ENCODE measurements at places on chromosomes 7 and 10.
A peak's percentile ranks its signal among the peaks of the same experiment; 100 is the strongest.

DNA sequence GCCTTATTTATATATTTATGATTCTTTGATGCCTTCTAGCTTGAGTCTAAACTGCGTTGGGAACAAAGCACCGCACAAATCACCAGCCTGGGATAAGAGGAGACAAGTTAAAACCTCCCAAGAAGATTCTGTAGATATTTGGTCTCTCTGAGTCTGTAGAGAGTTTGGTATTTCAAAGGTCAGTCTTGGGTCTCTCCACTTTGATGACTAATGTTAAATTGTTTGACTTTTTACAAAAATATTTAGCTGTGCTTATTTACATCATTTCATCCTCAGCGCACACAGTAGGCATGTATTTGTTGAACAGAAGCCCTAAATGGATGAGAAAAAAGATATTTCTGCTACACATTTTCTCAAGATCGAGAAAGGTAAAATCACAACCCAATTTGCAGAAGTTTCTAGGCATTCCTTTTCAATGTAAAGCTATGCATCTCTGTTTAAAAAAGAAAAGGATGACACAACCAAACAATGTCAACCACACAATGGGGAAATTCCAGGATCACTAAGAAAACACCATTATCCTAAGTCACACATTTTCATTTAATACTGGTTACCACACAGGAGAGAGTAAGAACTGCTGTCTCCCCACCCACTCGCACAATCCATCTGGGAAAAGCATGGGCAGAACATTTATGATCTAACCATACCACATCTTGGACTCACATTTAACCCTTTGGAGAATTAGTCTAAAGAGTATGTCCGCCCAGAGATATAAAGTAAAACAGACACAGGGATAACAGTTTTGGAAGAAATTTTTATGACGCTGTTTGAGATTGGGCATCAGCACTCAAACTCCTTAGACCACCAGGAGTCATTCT, 4.4 kb downstream of the CDK6 start:
- DNase-seq = peak; percentile 86

- no peak for DNase-seq
These were observed 56.3 kb downstream of the ASB13 start for GRCh38 chr10:5609952-5610616.

GRCh38 chr10:103397191-103397825, 882 bp downstream of the PDCD11 start:
- no peak for DNase-seq

GRCh38 chr7:43758822-43759683, 573 bp downstream of the BLVRA start:
- DNase-seq = no peak

- no peak for DNase-seq
These were observed 77.9 kb downstream of the SNX10 start for GRCh38 chr7:26369593-26369992.

DNA sequence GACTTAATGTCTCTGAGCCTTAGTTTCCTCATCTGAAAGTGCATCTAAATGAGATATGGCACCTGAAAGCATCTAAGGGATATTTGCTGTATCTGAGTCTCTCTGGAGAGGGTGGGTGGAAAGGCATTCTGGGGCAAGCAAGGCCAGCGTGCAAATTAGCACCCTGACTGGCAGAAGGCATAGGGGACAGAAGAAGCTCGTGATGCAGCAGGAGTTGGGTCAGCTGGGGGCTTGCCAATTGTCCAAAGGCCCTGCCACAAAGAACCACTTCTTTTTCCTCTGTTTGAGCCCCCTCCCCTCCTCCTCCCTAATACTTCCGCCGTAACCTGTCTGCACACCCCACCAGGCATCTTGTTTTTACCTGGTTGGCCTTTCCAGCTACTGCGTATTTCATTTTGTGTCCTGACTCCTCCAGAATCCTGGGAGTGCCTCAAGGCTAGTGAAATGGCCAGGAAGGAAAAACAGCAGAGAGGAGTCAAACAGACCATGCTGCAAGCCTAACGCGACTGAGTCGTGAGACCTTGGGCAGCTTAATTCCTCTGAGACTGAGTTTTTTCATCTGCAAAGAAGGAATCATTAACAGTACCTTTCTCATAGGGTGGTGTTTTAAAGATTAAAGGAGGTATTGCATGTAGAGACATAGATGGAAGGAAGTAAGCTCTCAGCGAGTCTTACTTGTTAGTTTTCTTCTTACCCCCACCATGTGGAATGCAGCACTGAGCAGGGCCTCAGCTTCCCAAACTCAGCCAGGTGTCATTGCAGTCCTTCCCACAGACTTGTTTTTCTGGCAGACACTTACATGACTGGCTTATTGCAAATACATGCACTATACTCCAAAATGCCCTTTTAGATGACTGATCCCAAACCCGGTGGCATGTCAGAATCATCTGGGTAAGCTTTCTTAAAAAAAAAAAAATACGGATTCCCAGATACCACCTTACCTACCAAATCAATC, 49.1 kb upstream of the MXI1 start:
- DNase-seq = no peak

- DNase-seq = no peak
These were observed 149.2 kb downstream of the PAXIP1 start for GRCh38 chr7:154853727-154854095.

GRCh38 chr7:78039790-78040776, 241.5 kb downstream of the PHTF2 start:
- DNase-seq = no peak

DNA sequence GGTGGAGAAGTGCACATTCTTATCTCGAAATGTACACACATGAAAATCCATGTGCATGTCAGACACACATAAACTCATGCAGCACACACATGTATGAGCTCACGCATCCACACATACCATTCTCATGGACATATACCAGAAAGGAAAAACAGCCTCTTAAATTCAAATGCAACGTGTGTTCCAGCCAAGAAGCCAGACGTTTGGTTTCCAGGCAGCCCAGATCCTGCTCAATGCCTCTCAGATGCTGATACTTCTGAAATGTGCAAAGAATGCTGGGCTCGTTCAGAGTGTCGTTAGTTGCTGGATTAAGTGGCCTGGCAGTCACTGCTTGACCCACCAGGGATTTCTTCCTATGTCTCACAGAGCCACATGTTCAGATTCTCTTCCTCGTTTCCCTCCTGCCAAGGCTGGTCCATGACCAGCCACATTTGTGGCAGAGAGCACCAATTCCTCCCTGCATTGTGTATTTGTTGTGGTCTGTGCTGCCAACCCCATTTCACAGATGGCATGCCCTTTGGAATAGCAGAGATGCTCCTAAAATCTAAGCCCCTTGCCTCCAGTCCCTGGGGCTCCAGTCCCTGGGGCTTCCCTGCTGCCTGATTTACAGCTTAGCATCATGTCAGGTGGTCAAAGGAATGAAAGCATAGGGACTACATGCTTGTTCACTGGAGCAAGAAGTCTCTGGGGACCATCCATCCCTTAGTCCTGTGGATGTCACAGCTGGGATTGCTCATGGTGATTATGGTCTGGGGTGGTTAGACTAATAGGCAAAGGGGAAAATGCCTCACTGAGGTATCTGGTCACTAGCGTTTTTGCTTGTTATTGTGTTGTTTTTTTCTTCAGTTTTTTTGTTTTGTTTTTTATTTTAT, 426.6 kb downstream of the PLXNA4 start:
- DNase-seq = no peak

DNA sequence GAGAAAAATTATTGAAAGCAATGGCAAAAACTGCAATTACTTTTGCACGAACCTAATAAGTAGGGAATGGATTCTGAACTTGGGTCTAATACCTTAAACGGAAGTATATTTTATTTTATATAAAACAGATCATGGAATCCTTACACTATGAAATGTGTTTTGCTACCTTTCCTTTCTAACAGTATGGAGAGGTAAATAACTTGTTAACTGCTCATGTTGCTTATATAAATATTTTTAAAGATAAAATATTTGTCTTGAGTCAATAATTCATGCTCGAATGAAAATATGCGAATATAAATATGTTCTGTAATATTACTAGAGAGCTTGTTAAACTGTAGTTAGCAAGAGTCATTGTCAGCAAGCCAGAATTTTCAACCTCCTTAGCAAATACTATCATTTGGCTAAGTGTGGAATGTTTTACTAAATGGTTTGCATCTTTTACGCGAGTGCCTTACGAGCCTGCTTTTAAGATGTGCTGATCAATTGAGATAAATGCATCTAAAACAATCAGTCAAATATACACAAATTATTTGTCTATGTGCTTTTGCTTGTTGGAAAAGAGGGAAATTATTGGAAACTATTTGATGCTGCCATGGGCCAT, 5.9 kb downstream of the GNAT3 start:
- no peak for DNase-seq

DNA sequence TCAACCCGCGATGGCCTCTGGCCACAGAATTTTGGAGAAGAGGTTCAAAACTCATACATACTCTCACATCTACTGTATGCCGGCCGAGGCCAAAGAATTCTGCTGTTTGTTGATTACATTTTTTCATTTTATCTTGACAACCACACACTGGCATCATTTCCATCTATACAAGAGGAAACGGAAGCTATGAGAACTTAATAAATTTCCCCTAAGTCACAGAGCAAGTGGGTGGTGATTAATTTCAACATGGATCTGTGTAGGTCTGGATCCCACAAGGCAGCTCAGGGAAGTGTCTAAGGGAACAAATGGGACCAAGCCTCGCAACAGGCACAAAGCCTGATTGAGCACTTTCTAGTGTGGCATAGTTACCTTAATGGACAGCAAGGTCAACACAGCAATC, 18.0 kb downstream of the ELMO1 start:
- no peak for DNase-seq

DNA sequence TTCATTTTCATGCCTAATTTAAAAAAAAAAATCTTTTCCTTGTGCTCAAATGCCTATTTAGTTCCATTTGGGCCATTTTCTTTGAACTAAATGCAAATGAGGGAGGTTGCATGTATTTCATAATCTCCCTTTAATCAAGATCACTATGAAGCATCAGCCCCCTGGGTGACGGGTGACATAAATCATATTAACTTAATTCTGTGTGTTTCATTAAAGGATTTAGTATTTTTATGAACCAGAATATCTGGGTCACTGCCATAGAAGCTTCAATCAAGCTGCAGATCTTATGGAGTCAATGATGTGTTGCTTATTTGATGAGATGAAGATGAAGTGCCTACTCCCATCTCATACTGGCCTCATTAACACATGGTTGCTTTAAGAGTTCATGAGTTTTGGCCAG, 301.9 kb upstream of the PRKCQ start:
- DNase-seq = no peak

DNA sequence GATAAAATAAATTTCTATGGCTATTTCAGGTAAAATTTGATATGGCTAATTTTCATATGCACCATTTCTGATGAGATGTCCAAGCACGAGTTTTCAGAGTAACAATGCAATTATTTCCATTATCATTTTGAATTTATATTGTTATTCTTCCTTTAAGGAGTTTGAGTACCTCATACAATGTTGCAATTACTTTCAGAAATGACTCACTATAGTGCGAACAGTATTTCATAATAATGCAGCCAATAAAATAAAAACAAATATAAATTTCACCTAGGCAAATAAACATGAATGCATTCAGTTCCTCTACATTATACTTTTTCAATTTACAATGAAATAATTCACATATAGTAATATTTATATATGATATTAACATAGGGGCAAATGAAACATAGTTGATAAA, 78.8 kb upstream of the LRRN3 start:
- no peak for DNase-seq

DNA sequence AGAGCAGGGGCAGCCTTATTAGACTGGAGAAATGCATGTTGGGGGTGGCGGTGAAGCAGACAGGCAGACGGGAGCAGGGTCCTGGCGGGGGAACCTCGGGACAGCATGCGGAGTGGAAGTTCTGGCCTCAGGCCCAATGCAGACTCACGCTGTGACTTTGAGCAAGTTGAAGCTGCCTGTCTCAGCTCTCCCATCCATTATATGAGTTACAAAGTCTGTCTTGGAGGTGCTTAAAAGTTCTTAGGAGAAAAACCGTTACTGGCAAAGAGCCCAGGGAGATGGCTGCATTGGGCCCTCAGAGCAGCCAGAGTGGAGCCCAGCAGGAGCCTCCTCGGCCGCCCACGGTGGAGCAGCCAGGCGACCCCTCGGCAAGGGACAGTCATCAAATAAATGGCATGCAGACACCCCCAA, 509.5 kb downstream of the PLXNA4 start:
- DNase-seq = no peak

DNA sequence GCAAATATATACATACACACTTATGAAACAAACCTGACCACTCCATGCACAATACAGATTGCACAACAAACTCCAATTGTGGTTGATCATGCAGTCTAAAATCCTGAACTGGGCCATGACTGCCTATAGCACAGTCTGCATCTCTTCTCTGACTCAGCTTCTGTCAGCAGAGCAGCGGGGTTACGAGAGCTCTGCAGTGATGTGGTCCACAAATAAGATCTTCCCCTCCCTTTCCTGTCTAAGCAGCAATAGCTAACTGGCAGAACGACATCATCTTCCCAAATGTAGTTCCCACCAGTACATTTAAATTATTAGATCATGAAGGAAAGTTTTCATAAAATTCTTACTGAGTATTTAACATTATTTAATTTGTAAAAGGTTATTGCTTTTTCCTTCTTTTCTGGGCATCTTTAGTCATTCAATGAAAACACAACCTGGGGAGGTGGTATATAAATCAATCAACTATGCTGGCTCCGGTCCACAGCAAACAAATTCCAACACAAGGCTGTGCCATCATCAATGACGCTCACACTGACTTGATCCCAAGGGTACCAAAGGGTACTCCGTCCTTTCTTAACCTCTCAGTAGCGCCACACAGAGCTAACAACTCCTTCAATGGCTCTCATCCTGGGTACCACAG, 17.1 kb downstream of the ARHGAP21 start:
- DNase-seq = peak; percentile 83

GRCh38 chr7:159136013-159136412, 8.7 kb downstream of the VIPR2 start:
- DNase-seq = no peak

- no peak for DNase-seq
These were observed 34.2 kb downstream of the AP5Z1 start for GRCh38 chr7:4809666-4810065.

Measured in AG04450 (cell line).